ENCODE measurements at places on chromosomes 2 and 18. TPM values are rescaled to one million over a fixed set of nuclear protein-coding genes. Genes with fewer than 3 reads are reported as not detected.

SIX3 gene
- total RNA-seq, result 0.24 TPM

DSG3 gene
- not detected for total RNA-seq

ALLC gene
- 0.11 TPM for total RNA-seq

IL1A gene
- 26.0 TPM for total RNA-seq

GRCh38 chr2:139969323-139969722, 1189.1 kb upstream of the NXPH2 start:
- no peak for DNase-seq

DNA sequence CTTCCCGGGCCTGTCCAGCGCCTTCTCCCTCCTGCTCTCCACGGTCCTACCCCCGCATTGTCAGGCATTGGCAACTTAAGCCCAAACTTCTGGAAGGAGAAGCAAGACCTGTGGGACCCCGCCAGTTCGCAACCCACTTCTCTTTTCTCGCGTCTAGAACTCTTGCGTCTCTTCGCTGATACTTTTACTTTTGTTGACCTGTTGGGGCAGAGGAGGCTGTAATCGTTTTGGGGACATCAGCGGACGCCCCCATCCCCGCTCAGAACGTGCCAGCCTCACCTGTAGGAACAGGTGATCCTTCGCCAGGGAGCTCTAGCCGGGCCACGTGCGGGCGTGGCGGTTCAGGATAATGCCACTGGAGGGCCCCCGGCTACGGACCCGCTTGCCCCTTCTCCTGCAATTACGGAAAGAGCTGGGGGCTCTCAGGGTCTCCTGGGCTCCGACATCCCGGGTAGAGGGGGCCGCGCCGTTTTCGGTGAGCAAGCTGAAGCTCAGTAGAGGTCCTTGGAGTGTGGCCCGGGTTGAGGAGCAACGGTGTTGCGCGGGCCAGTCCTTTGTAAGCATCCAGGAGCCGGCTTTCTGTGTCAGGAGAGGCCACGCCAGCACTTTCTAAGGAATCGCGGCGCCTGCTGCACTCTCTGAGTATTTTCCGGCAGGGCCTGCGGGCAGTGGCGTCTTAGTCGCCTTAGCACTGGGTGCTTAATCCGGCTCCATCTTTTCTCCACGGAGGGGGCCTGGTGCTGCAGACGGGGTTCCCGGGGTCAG, 1.6 kb downstream of the MTCL1 start:
- peak; percentile 66 for DNase-seq

DNA sequence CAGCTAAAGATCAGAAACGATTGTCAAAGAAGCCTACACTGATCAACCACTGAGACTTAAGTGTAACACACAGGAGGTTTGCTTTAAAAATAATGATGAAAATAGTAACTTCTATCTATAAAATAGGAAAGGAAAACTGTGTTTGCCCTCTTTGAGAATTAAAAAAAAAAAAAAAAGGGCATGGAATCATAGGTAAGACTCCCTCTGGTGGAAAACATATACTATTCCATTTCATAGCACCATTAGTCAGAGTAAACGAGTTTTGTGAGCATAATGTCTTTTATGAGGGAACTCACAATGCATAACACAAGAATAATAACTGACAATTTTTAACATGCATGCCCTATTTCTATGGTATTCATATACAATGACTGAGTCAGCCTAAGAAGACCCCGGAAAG, 36.3 kb downstream of the SLC35F5 start:
- no peak for DNase-seq

DNA sequence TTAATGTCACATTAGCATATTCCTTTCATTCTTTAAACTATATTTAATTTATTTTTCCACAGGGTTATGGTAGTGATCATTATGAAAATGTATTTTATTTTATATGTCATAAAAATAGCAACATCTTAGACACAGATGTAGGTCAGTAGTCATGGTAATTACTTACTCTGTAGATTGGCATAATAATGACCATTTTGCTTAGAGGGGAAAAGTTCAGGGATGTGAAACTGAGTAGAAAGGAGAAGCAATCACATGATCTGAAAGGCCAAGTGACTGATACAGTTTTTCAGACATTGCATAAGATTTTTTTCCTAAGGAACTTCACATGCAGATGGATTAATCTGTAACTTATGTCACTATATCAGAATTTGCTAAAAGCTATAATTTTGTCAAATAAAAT, 286.9 kb downstream of the CTNNA2 start:
- no peak for DNase-seq

DNA sequence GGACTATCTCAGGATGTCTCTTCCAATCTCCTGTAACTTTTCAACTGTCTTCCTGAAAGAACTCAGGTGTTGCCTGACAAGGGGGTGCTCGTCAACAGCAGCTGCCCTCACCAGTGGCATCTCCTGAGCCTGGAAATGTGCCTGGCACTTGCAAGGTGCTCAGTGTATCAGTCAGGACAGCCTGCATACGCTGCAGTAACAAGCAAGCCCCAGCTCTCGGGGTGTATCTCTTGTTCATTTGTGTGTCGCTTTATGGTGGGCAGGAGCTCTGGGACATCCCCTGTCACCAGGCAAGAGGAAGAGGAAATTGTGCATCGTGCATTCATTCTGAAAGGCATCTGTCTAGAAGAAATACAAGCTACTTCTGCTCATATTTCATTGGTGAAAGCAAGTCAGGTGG, 263.1 kb downstream of the DCDC2C start:
- no peak for DNase-seq

DNA sequence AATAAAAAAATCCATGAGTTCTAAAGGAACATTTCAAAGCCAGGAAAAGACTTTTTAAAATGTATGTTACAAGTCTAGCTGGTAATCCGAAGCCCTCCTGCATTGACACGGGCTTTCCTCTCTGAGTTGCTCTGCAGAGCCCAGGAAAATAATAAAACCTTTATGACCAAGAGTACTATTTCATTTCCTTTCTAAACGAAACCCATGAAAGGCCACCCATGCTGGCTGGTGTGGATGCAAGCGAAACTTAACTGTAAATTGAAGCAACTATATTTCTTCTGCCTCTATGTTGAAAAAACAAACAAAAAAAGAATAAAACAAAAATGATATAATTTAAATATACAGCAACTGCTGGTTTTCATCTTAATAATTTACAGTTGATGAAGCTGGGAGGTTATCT, 41.3 kb upstream of the ZNF532 start:
- DNase-seq, result no peak

- DNase-seq, result no peak
These were observed 43.9 kb upstream of the FHL2 start for GRCh38 chr2:105442721-105443120.

GRCh38 chr2:189959450-189959849, 103.1 kb downstream of the MSTN start:
- no peak for DNase-seq

- no peak for DNase-seq
These were observed 23.8 kb downstream of the WDR75 start for GRCh38 chr2:189465076-189465475.

DNA sequence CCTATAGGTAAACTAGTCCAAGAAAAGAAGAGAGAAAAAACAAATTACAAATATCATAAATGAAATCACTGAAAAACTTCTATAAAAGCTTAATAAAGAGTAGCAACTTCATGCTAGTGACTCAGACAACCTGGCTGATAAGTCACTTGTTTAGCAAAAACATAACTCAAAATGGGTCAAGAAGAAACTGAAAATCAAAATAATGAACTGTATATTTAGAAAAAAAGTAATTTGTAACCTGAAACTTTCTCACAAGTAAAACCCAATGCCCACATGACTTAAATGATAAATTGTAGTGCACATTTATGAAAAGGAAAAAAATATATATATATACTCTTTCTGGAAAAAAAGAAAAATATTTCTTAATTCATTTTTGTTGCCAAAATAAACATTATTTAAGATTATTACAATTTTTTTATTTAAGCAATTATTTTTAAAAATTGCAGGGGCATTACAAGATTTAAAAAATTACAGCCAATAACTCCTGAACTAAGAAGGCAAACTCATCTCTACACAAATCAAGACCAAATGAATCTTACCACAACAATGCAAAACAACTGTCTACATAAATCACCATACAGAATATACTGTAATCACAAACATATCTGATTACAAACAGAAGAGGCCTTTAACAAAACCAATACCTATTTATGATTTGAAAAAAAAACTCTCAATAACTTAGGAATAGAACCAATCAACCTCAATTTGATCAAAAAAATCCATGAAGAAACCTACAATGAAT, 406.3 kb downstream of the CDH7 start:
- DNase-seq, result no peak

- no peak for DNase-seq
These were observed 52.9 kb downstream of the RNU4ATAC start for GRCh38 chr2:121583555-121583954.

DNA sequence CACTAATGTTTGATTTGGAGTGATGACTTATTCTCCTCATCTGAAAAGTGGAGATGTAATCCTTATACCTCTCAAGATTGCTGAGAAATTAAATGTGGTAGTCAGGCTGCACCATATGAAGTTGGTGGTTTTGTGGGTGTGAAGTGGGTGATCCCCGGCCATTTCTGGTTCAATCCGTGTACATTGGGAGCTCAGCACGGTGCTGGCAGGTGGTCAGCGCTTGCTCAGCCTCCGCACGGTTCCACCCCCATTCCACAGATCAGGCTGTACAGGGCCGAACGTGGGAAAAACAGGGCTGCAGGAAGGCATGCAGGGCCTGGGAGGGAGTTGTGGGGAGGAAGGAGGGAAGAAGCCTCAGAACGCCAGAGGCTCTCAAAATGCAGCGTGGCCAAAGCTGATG, 198.3 kb downstream of the INO80D start:
- no peak for DNase-seq

- no peak for DNase-seq
These were observed 48.7 kb upstream of the PKDCC start for GRCh38 chr2:41999128-41999480.

DNA sequence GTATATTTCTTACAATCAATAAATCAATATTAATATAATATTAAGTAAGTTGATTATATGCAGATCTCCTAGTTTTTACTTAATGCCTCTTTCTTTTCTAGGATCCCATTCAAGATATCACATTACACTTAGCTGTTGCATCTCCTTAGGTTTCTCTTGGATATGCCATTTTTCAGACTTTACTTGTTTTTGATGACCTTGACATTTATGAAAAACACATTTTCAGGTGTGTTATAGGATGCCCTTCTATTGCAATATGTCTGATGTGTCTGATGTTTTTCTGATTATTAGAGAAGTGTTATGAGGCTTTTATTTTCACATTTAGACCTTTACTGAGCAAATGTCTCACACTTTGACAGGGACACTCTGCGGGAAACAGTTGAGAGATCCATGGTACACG, 933.6 kb upstream of the CNTNAP5 start:
- DNase-seq, result no peak

- DNase-seq, result peak; percentile 43
These were observed 243.0 kb downstream of the CELF4 start for GRCh38 chr18:37322492-37323035.
